ENCODE measurements at places on chromosomes 13 and 19.
A peak's percentile ranks its signal among the peaks of the same experiment; 100 is the strongest.

GRCh38 chr13:54373211-54373610 is 1344.6 kb downstream of the OLFM4 start:
- DNase-seq: no peak

GRCh38 chr19:33376423-33376822 is 2.9 kb downstream of the CEBPG start:
- DNase-seq: no peak

GRCh38 chr19:41249707-41250423 is 14.3 kb upstream of the HNRNPUL1 start:
- DNase-seq: no peak

GRCh38 chr19:34366738-34367623 is 2.0 kb downstream of the GPI start:
- DNase-seq: no peak

- DNase-seq: no peak
Measured at GRCh38 chr13:29292045-29292444, 303.4 kb downstream of the SLC7A1 start.

DNA sequence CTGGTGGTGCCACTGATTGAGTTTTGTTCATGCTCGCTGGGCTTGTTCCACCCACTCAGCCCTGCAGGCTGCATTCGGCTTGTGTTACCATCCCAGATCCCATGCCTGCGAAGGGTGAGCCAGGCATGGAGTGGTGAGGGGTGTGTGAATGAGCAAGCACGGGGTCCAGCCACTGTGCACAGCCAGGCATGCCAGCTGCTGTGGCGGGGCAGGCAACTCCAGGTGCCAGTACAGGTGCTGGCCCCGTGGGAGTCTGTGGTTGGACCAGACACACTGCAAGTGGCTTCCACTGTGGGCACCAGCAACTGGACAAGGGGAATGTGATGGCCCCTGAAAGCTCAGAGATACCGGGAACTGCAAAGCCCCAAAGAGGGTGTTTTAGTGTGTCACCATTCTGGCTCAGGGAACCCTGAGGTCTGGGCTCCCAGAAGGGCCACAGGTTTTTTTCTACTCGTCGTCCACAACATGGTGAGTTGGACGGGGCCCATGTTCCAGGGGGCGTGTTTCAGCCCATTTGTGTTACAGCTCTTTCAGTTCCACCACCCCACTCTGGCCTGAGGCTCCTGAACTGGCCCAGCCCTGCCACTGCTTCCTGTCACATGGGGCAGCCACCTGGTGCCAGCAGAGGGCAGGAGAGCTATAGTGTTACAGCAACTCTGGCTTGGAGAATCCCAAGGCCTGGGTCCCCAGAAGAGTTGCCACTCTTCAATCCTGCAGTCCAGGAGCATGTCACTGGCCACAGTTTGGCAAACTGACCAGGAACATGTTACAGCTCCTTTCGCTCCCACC is 217.0 kb upstream of the OBI1 start:
- peak; percentile 1 for DNase-seq

DNA sequence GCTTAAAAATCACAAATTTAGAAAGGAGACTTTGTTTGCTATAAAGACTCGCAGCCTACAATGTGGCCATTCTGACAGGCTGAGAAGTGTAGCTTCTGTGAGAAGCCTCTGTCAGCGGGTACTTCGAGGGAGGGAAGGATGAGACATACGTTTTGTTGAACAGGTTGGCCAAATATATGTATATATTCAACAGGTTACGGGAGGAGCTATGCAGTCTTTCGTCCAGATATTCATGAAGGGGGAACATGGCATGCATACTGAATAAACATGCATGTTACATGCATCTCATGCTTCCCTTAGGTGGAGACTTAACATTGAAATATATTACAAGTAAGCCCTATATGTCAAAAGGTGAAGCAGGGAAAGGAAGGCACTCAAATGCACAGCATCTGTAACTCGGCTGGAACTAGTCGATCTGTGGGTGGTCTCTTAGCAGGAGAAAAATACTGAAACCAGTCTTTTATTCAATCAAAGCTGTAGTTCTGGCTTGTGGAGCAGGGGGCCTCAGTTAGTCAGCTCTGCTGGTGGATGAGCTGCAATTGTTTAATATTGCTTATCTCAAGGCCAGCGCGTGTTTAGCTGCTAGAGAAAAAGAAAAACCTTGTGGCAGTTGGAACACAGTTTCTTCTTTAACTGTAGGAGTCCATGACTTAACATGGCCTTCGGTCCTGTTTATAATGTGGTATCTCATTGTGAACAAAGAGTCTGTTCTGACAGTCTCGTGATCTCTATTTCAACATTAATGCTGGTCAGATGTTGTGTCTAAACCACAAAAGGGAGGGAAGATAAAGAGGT is 94.3 kb downstream of the FAM216B start:
- DNase-seq: no peak

DNA sequence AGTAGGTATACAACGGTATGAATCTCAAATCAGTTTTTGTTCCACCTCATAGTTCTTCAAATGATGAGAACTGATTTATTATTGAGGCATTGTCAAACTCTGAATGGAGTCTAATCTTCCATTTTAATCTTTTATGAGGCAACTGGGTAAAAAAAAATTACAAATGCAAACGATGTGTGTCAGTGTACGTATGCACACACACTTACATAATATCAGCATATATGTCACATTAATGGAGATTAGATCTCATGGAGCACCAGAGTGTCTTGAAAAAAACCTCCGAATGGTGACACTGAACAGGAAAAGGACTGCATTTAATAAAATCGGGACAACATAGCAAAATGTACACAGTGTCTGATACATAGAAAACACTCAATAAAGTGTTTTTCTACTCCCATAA is 842.7 kb downstream of the EFNB2 start:
- DNase-seq: no peak

GRCh38 chr13:46948338-46948737 is 51.5 kb upstream of the HTR2A start:
- DNase-seq: no peak

DNA sequence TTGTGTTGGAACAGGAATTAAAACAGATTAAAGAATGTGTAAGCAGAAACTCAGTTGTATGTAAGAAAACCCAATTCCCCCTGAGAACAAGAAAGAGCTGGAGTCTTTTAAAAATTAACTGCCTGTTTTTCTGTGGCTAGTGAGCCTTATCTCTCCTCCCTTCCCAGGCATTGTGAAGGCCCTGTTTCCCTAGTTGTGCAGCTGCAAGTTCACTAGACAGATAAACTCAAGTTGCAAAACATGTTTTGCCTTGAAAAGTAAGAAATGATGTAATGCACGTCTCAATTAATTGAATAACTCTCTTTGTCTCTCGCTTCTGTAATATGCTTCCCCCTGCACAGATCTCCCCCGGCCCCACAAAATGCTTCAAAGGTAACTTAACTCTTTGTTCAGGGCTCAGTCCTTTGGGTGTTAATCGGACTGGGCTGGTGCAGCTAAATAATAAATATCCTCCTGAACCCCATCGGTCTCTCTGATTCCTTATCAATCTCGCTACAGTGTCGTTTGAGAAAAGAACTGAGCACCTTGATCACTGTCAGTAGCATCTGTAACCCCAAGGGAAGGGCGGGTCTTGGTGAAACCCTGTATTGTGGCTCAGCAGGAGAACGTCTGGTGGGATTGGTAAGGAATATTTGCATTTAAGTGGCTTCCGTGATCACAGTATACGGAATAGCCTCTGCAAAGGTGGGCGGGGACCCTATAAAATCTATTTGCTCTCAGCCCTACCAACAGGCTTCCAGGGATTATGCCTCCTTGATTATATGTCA is 1.6 kb upstream of the ZNF556 start:
- DNase-seq: no peak

- DNase-seq: no peak
Measured at GRCh38 chr13:79121286-79121685, 284.8 kb downstream of the RBM26 start.

- DNase-seq: no peak
Measured at GRCh38 chr13:38656699-38657098, 30.2 kb upstream of the FREM2 start.

- no peak for DNase-seq
Measured at GRCh38 chr19:29666578-29667386, 1.5 kb downstream of the PLEKHF1 start.

DNA sequence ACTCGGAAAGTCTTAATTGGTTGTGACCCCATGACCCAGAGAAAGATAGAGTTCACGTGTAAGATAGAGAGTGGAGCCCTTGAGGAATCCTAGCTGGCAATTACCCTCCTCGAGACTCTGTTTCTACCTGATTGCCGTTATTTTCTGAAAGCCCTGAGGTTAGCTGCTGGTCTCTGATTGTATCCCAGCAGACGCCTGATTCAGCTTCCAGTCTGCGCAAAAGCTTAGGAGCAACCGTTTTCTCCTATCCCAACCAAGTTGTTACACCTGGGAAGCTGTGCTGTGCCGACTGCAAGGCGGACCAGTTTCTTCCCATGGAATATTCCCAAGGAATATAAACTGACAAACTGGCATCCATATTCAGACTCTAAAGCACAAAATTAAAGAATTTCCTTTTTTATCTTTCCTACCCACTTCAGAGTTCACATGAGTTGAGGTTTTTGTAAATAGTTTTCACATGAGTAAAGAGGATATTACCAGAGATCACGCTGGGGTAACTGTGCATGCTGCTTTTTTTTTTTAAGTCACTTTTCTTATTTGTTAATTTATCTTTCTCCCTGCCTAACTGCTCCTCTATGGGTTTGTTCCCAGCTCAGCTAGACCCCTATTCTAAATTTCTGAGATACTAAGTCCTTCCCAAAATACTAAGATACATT is 1.5 kb upstream of the TRPC4 start:
- DNase-seq: no peak

DNA sequence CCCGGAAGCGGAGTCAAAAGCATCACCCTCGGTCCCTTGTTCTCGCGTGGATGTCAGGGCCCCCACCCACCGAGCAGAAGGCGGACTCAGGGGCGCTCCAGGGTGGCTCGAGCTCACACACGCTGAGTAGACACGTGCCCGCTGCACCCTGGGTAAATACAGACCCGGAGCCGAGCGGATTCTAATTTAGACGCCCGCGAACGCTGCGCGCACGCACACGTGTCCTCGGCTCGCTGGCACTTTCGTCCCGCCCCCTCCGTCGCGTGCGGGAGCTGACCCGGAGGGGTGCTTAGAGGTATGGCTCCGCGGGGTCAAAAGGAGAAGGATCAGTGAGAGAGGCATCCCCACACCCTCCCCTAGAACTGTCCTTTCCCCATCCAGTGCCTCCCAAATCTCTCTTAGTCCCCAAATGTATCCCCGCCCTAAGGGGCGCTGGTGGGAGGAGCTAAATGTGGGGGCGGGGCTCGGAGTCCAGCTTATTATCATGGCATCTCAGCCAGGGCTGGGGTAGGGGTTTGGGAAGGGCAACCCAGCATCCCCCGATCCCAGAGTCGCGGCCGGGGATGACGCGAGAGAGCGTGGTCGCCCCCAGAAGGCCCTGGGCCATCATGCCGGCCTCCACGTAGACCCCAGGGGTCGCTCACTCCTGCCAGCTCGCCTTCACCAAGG is 451 bp upstream of the ICAM5 start:
- no peak for DNase-seq

DNA sequence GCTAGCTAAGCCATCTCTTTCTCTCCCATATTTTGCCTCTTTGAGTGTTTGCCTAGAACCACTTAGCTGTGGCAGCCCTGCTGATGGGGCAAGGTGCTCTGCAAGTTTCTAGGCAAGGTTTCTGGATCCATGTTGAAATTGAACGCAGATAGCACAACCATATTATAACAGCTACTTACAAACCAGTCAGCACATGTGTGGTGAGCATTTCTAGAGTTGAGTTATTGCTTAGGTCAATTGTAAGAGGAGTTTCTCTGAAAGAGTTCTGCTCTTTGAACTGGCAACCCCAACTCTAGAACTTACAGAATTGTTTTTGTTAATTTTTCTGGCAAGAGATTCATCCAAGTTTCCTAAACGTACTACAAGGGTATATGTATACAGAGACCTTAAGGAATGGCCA is 103.3 kb downstream of the GGACT start:
- no peak for DNase-seq

- DNase-seq: no peak
Measured at GRCh38 chr13:77865622-77866021, 53.0 kb downstream of the EDNRB start.

- DNase-seq: no peak
Measured at GRCh38 chr13:53058065-53058679, 29.6 kb downstream of the OLFM4 start.

- DNase-seq: no peak
Measured at GRCh38 chr19:18633321-18633720, 3.5 kb upstream of the KLHL26 start.

DNA sequence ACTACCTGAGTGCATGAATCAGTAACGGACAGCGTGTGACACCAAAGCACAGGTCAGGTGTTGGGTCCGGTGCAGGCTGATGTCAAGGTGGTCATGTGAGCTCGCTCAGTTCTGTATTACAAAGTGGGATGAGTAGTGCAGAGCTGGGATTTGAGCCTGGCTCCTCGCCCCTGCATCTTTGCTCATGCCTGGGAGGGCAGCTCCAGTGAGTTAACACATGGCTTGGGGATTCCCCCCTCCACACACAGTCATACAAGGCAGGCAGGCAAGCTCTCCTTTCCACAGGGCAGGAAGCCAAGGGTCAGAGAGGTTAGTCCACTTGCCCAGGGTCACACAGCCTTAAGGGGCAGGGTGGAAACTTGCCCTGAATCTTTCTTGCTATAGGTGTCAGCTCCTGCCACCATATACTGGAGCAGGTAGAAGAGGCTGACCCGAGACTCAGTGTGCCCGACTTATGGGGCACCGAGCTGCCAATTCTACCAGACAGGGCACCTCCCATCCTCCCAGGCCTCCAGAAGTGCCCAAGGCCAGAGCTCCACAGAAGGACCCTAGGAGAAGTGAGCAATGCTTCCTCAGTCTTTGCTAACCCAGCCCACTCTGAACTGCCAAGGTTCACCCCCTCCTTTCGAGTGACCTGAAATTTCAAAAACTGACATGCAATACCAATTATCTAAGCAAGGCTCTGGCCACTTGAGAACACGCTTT is 35.4 kb downstream of the ZNF787 start:
- no peak for DNase-seq

- DNase-seq: no peak
Measured at GRCh38 chr19:2309734-2310362, 1.9 kb upstream of the LINGO3 start.

DNA sequence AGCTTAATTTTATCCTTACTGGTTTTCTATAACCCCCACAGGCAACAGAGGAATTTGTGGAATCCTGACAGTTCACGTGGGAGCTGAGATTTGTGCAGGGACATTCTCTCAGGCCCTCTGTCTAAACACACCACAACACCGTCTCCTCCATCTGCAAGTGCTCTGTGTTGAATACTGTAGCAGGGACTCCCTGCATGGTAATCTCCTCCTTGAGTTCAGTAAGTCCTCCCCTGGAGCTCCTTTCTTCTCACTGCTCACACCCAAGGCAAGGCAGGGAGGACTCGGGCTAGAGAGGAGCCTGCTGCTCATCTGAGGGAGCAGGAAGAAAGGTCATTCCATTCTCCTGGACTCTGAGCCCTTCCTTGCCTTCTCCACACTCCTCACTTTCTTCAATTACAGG is 348.2 kb downstream of the KCTD12 start:
- no peak for DNase-seq
